Adipose tissue (tissue), 3 donors: ENCODE measurements at places on chromosomes 3 and 15. TPM values are rescaled to one million over a fixed set of nuclear protein-coding genes. Genes with fewer than 3 reads are reported as not detected.

Gene SEMA5B
- polyA plus RNA-seq = 0.77 TPM

Gene TCF12
- 20.1 TPM for polyA plus RNA-seq

Gene OIP5
- 0.39 TPM for polyA plus RNA-seq

Gene SLC6A1
- polyA plus RNA-seq = 0.45 TPM

Gene TM4SF1
- polyA plus RNA-seq = 379 TPM

Gene MAP1A
- 0.45 TPM for polyA plus RNA-seq

Gene ULK4
- 0.45 TPM for polyA plus RNA-seq

Gene CD96
- polyA plus RNA-seq = 0.69 TPM

Gene GALNT15
- polyA plus RNA-seq = 48.2 TPM

Gene ROPN1
- not detected for polyA plus RNA-seq

Gene VEPH1
- 6.4 TPM for polyA plus RNA-seq

Gene FBXO40
- 0.02 TPM for polyA plus RNA-seq
